Activated naive CD8-positive, alpha-beta T cell treated with anti-CD3 and anti-CD28 coated beads, Interleukin-2, amount 10 ng/mL, durations not matched to agents 7 days and 5 days (primary cell): ENCODE measurements at places on chromosomes 3 and 15. TPM values are rescaled to one million over a fixed set of nuclear protein-coding genes. Genes with fewer than 3 reads are reported as not detected.

Gene LPP
- total RNA-seq = 54.3 TPM

Gene RASGRP1
- total RNA-seq = 175 TPM

Gene SGO1
- total RNA-seq = 28.8 TPM

DNA sequence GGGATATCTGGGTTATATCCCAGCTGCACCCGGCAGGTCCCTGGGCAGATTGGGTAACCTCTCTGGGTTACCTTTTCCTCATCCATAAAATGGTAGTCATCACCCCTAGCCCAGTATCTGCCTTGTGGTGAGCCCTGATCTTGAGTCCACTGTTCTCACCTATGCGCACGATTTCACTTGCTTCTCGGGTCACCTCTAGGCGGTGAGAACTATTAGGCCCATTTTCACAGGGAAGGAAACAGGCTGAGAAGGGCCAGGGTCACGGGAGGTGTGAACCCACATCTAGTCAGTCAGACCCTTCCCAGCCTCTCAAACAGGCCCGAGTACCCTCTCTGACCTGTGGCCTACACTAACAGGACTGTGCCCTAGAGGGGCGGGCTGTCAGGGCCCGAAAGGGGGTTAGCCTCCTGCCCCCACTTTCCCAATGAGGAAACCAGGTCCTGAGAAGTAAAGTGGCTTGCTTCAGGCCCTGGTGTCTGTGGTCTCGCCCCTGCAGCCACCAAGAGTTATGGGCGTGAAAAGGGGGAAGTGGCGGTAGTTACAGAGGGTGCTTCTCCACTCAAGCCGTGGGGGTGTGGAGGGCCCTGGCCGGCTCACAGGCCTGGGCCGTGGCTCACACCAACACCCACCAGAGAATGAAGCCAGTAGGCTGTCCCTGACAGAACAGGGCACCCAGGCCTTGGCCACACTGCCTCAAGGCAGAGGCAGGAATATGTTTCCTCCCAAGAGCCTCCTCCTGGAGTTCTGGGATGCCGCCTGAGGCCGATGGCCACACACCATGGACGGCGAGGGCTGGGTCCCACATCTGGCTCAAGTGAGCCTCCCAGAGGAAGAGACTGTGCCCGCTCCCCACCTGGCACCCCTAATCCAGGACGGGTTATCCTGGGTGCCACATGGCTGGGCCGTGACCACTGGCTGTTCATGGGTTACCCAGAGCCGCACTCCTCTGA is 19.5 kb downstream of the PSTPIP1 start:
- no peak for DNase-seq
- peak overlapping the region; percentile 88 for H3K4me3 ChIP-seq
- H3K27ac ChIP-seq = peak overlapping the region; percentile 96
- no peaks in the 10 kb centered on the region for H3K27me3 ChIP-seq
- H3K36me3 ChIP-seq = peaks cover 37% of the 10 kb centered on the region
- H3K4me1 ChIP-seq = peaks cover 79% of the 10 kb centered on the region

DNA sequence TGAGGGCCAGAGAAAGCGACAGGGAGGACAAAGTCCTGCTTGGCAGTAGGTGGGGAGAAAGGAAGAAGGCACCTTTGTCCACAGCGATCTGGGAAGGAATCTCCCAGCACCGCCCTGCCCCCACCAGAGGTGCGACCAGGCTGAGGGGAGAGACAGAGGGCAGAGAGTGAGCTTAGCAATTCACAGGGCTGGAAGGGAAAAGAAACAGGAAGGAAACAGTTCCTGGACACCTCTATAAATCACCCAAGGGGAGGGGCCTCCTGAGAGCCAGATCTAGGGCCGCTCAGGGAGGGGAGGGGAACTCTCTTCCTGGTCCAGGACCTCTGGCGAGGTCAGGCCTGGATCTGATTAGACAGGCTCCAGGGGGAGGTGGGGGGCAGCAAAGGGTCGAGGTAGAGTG is 35.4 kb downstream of the RNU5B-1 start:
- H3K4me3 ChIP-seq = no peak overlapping the region
- DNase-seq = no peak
- H3K36me3 ChIP-seq = no peaks in the 10 kb centered on the region
- H3K27ac ChIP-seq = no peak overlapping the region
